ENCODE measurements at places on chromosomes 7 and 10. TPM values are rescaled to one million over a fixed set of nuclear protein-coding genes. Genes with fewer than 3 reads are reported as not detected.

The ZPBP gene
- not detected for total RNA-seq

The SH3PXD2A gene
- total RNA-seq, result 14.3 TPM

The LIPJ gene
- 2.5 TPM for total RNA-seq

The LRGUK gene
- total RNA-seq, result 2.6 TPM

The NEUROD6 gene
- total RNA-seq, result not detected

The TCF7L2 gene
- 44.2 TPM for total RNA-seq

The KIF20B gene
- total RNA-seq, result 3.3 TPM

The ZNF727 gene
- total RNA-seq, result 19.0 TPM

The PRKRIP1 gene
- total RNA-seq, result 30.5 TPM

The OR2A7 gene
- total RNA-seq, result 59.0 TPM

The CPA1 gene
- not detected for total RNA-seq

The VSTM4 gene
- 17.3 TPM for total RNA-seq

The CHN2 gene
- total RNA-seq, result 7.9 TPM

The CRTAC1 gene
- 1.9 TPM for total RNA-seq

The NPTX2 gene
- 1.5 TPM for total RNA-seq

GRCh38 chr10:22386503-22386902 lies 41.2 kb downstream of the SPAG6 start:
- no peak for DNase-seq

DNA sequence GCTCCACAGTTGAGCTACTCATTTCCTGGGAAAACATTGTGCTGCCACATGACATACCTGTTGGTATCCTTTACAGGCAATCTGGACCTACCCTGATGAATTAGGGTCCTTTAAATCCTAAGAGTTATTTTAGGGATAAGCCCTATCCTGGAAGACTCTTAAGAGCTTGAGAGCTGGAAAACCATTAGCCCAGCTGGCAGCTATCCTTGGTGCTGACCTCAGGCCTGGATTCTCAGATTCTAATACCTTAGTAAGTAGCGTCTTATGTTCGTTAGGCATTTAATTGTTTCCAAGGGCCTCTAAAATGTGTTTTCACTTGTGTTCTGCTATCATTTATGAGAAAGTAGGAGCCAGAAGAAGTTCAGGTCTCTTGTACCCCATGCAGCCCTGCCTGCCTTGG lies 93.0 kb upstream of the SORCS3 start:
- DNase-seq, result no peak

DNA sequence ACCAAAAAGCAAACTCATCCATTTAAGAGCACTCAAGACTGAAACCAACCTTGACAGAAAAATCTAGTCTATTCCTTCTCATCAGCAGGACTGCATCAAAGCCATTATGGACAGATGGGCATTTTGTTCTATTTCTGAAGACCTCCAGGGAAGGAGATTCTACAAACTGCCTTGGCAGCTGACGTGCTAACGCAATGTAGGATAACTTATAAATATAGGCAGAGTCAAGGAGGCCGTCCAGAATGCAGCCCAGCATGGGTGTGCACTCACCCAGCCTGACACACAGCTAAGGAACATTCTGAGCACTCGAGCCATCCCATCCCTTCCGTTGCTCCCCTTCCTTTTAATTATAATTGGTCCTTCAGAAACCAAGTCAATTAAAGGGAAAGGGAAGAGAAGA lies 25.3 kb upstream of the NEBL start:
- DNase-seq, result no peak

- DNase-seq, result no peak
Measured at GRCh38 chr7:23450518-23450917, 19.8 kb downstream of the IGF2BP3 start.

- no peak for DNase-seq
Measured at GRCh38 chr7:129729511-129729910, 118.0 kb downstream of the NRF1 start.

- no peak for DNase-seq
Measured at GRCh38 chr10:78980815-78981214, 88.0 kb upstream of the ZMIZ1 start.

GRCh38 chr10:4046030-4046429 lies 261.0 kb upstream of the KLF6 start:
- no peak for DNase-seq

DNA sequence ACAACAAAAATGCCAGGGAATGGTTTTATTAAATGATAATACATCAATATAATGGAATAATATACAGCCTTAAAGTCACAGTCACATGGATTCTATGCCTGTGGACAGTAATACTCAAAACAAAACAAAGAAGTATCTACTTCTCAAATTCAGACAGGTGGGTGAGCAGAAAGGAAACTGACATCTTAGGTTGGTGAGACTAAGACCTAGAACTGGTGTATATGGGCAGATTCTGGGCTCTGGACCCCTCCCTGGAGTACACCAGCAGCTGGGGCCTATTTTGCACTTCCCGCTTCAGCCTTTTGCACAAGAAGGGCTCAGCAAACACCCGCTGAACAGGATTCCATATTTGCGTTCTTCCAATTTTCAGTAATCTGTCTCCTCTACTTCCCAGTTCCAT lies 5.4 kb upstream of the FIS1 start:
- no peak for DNase-seq

GRCh38 chr7:95601316-95601715 lies 5.0 kb upstream of the PDK4 start:
- no peak for DNase-seq

DNA sequence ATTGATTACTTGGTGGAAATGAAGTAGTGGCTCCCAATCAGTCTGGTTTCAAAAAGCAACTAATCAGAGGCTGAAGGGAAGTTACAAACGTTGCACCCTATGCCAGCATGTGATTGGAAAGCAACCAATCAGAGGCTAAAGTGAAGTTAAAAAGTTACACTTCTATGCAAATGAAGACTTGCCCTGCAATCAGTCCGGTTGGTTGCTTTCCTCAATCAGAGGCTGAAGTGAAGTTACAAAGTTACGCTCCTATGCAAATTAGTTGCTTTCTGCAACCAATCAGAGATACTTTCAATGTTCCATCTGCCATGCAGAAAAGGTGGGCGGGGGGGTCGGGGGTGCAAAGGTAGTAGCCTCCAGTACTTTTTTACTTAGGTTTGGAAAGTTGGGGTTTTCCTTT lies 1077.1 kb downstream of the TYW1 start:
- DNase-seq, result no peak

DNA sequence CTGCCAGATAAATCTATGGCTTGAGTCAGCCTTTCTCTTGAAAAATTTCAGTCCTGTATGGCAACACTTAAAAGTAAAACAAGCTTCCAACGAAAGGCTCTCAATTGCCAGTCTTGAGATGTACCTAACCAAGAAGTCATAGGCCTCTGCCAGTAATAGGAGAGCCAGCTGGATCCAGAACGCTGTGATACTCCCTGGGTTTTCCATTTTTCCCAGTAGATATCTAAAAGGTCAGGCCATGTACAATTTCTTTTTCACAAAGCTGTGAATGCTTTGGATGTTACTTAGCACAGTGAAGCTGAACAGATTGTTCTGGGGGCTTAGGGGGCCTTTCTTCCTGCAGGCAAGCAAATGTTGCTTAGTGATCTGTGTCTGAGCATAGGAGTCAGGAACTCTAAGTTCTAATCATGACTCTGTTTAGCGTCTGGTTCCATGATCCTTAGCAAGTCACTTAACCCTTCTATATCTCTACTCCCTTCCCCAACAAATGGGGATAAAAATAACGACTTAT lies 86.5 kb downstream of the ARMH3 start:
- no peak for DNase-seq

DNA sequence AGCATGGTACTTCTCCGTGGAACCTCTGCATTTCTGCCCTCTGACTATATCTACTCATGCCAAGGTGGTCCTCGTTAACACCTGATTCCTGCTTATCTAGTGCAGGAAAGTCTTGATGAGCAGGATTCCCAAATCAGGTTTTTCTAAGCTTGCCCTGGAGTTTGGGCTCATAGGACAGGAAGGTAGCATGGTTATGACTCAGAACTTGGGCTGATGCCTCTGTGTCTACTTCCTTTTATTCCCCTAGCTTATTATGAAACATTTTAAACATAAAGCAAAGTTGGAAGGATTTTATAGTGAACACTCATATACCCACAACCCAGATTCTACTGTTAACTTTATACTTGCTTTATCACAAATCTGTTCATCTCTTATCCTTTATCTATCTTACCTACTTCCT lies 5.6 kb downstream of the SUFU start:
- DNase-seq, result no peak

- no peak for DNase-seq
Measured at GRCh38 chr10:58258977-58259692, 8.6 kb downstream of the IPMK start.

GRCh38 chr10:22342421-22342820 lies 2.9 kb upstream of the SPAG6 start:
- no peak for DNase-seq

DNA sequence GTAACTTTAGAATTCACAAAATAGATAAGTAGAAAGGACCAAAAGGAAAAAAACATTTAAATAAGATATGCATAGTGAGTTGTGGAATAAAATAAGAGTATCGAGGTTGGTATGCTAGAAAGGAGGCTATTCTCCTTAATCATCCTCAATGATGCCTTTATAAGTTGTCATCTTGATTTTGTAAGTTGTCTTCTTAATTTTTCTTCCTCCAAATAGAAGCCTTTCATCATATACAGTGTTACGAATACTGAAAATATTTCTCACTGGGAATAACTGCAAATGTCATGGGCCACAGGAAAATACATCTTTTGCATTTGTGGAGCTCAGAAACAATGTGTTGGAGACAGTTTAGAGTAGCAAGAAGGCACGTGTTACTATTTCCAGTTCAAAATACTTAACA lies 31.5 kb upstream of the PRTFDC1 start:
- no peak for DNase-seq

DNA sequence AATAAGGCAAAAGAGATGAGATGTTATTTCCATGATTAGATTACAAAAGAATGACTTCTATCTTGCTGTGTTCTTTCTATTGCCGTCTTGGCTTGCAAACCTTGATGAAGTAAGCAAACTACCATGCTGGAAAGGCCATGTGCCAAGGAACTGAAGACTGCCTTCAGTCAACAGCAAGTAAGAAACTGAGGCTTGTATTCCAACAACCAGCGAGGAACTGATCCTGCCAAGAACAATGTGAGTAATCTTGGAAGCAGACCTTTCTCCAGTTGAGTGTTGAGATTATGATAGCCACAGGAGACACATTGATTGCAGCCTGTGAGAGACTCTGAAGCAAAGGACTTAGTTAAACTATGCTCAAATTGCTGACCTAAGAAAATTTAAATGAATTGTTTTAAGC lies 164.6 kb upstream of the GRM3 start:
- no peak for DNase-seq

GRCh38 chr10:47098964-47099363 lies 187.7 kb downstream of the PTPN20 start:
- DNase-seq, result no peak

DNA sequence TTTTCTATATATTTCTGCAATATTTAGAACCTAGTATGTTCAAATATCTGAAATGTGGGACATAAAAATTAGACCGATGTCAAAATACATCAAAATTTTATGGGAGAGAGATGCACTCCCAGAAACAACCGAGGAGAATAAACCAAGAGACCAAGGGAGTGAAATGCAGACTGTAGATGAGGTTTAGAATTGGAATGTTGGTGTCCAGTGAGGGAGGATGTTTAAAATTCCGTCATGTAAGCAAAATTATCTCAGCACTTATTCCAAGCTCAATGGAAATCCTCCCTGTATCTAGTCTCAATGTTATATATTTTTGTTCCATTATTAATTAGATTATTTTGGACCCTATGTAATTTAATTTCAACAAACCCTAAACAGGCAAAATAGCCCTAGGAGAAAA lies 61.9 kb upstream of the MAGI2 start:
- DNase-seq, result no peak

DNA sequence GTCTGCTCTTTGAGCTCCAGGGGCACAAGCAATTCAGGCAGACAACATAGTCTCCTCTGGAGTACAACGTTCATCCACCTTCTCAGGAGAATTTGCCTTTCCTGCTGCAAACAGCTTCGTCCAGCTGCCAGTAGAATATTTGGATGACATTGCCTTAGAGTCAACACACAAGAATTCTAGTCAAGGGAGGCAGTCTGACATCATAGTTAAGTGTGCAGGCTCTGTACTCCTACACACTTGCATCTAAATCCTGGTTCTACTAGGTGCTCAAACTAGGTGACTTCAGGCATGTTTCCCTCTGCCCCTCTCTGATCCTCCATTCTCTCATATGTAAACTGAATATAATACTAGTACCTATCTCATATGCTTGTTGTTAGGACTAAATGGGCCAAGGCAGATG lies 314.8 kb downstream of the HPSE2 start:
- DNase-seq, result no peak

- DNase-seq, result no peak
Measured at GRCh38 chr7:138442822-138443221, 17.2 kb upstream of the TRIM24 start.

DNA sequence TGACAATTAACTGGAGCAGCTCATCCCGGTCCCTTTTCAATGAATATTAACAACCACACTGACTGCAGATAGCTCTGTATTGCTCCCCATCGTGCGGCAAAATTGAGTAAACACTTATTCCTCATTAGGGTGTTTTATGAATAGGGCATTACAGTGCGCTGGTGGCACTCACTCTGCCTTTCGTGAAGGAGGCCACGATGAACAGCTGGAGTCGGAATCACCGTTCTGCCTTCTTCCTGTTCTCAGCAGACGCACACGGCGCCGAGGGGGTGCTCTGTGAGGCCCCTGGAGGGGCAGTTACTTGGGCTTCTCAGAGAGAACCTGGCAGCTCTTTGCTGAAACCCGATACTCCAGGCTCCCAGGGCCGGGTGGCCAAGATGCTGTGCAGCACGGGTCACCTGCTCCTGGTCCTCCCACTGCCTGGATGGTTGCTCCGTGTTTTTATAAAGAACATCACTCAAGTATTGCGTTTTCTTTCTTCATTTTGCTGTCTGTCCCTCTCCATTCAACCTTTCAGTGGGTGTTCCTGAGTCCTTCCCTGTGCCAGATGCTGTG lies 241.9 kb downstream of the GLRX3 start:
- no peak for DNase-seq

- no peak for DNase-seq
Measured at GRCh38 chr10:26430641-26431163, 7.4 kb upstream of the APBB1IP start.

- DNase-seq, result no peak
Measured at GRCh38 chr10:107880185-107880584, 715.7 kb upstream of the SORCS1 start.

- no peak for DNase-seq
Measured at GRCh38 chr10:91415816-91416215, 5.7 kb downstream of the HECTD2 start.

GRCh38 chr10:96619796-96620773 lies 33.3 kb upstream of the TM9SF3 start:
- no peak for DNase-seq

DNA sequence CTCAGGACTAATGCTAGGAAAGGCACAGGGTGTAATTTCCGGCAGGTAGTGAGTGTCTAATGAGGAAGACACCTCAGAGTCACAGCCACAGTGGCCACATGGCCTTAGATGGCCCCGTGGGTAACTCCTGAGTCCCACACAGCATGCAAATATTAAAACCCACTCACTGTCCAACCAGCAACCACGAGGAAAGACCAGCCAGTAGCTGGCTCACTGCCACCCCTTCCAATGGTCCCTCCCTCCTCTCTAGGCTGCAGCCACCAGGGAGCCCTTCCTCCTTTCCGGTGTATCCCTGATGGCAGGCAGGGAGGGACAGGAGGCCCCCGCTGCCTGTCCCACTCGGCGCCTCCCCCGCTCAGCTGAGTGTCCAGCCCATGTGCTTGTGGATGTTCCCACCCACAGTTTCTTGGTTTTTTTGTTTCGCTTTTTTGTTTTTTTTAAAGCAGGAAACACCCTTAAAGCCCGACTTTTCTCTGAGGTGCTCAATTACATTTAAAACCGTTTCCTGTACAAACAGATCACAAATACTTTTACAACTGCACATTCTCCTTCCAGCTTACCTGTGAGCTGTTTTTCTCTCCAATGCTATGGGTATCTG lies 9.2 kb downstream of the BNIP3 start:
- DNase-seq, result no peak

- no peak for DNase-seq
Measured at GRCh38 chr7:123635551-123636359, 19.9 kb upstream of the LMOD2 start.

Measured in breast epithelium (tissue), 4 donors.